ENCODE measurements at places on chromosomes 2 and 18.
A peak's percentile ranks its signal among the peaks of the same experiment; 100 is the strongest.

DNA sequence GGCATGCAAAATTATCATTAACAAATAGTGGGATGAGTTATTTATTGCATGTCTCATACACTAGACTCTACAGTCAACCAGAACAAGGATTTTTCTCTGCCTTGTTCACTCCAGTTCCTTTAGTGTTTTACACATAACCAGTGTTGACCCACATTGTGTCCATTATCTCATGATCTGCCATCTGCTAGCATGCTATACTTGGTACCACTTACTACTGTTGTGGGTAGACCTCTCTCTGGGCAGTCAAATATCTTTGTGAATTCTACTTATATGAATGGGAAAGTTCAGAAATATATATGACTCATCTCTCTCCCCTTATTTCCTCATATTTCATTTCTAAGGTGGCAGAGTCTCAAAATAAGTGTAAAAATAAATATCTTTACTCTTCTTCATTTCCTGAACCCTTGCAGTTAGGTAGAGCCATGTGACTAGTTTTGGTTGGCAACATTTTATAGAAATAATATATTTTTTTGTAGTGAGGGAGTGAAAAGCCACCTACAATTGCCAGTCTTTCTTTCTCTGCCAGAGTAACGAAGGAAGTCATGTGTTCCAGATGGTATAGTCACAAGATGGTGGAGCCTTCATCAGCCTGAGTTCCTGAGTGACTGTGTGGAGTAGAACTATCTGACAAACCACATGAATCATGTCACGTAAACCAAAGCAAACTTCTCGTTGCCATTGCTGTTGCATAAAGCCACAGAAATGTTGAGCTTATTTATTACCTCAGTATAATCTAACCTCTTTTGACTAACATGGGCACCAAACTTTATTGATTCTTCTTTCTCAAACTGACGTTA, 704.0 kb downstream of the RNF144A start:
- DNase-seq = peak; percentile 8

DNA sequence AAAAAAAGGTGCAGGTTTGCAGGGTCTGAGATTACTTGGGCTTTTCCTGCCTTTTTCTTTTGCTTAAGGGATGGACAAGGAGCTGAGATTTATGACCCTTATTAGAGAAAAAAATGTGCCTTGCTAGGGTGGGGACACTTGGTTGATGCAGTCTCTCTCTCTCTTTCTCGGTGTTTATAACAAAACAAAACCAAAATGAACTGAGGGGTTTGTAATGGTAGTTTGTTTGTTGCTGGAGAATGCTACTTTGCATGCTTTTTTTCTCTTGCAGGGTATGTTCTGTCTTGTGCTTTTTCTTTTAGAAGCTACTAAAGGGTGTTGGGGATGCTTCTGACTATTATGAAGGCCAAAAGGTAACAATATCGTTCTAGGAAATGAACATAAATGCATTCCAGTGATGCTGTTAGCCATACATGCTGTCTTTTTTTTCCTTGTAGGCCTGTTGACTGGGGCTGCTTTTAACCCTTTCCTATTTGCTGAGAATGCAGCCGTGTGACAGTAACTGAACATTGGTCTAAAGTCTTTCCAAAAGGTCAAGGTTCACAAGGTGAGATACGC, 435 bp downstream of the ZNF532 start:
- DNase-seq = no peak

GRCh38 chr18:39751161-39751560, 2185.6 kb upstream of the CELF4 start:
- no peak for DNase-seq

DNA sequence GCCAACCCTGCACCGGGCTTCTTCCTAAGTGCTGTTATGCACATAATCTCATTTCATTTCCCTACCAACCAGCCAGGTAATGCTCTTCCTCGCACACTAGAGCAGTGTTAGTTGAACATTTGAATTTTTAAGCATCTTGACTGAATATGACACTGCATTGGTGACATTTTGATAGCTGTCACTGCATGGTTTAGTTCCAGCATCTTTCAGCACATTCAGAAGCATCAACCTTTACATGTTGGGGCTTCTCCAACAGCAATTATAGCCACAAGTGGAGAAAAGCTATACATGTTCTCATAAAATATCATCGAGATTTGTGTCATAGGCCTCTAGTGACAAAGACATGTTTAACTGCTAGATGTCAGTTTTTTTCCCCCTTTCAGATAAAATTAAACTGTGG, 230.1 kb upstream of the FOSL2 start:
- no peak for DNase-seq

DNA sequence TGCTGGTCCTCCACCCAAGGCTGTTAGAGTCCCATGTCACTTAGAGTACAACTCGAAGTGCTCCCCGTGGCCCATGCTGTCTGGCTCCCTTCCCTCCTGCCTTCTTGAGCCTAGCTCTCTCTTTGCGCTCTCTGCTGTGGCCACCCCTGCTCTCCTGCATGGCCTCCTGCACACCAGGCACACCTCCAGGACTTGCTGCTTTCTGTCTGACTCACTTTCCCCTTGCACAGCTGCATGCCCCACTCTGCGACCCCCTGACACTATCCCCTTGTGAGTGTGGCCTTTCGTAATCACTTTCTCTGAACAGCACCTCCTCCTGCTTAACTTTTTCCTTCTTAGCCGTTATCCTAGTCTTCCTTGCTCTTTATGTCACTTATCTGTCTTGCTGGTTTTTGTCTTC, 343.6 kb downstream of the TGIF1 start:
- DNase-seq = no peak

- DNase-seq = no peak
Measured at GRCh38 chr18:68417826-68418225, 297.1 kb downstream of the TMX3 start.
